ENCODE measurements at places on chromosomes 3 and 15. TPM values are rescaled to one million over a fixed set of nuclear protein-coding genes. Genes with fewer than 3 reads are reported as not detected.
A peak's percentile ranks its signal among the peaks of the same experiment; 100 is the strongest.

DNA sequence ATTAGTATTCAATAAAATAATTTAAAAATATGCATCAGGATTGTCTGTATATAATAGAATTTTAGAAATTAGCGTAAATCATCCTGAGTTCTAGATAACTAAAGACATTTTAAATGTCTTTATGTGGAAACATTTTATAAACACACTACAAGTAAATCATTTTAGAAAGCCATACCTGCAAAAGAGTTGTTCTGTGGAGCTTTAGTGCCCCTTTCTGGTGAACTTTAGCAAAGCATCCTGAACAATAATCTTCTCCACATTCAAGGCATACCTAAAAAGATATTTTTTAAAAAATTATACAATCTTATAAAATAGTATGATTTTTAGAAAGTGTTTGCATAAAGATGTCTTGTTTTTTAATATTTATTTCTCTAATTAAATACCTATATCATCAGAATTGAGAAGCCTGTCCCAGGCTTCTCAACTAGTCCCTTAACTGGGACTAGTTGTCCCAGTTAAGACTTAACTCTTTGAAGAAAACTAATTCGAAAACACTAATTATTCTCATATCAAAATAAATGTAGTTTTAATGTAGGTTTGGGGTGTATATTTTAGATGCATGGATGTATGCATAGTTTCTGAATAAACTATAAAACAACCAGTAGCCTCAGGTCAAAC is 29.7 kb downstream of the ZBBX start:
- peak; percentile 3 for DNase-seq

GRCh38 chr15:74451322-74451721 is 9.6 kb downstream of the UBL7 start:
- DNase-seq = no peak

DNA sequence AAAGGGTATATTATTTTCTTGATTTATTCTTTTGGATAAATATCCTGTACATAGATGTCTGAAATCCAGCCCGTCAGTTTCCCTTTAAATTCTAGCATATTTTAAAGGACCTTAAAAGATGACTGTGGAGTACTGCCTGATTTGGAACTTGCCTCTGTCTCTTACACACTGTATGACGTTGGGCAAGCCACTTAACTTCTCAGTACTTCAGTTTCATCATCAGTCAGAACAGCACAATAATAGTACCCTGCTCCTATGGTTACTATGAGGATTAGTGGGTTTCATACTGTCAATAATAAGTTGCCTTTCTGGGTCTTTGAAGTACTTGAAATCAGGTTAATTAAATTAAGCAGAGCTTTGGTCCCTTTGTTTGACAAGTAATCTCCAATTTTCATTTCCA is 374.3 kb downstream of the TIGIT start:
- DNase-seq = no peak

The CASR gene
- total RNA-seq = not detected

- no peak for DNase-seq
These were observed 102.1 kb upstream of the FHIT start for GRCh38 chr3:61353382-61353781.

The PLCH1 gene
- 0.28 TPM for total RNA-seq

The CADPS gene
- not detected for total RNA-seq

- DNase-seq = no peak
These were observed 6.7 kb downstream of the CISH start for GRCh38 chr3:50604628-50605588.

GRCh38 chr15:59059076-59059597 is 45.8 kb upstream of the CCNB2 start:
- DNase-seq = no peak

The ARPP21 gene
- total RNA-seq = not detected

The SNRPN gene
- total RNA-seq = 118 TPM

GRCh38 chr15:59063042-59063441 is 41.9 kb upstream of the CCNB2 start:
- no peak for DNase-seq

The DPH3 gene
- 27.8 TPM for total RNA-seq
